Endothelial cell of umbilical vein (primary cell): ENCODE measurements at places on chromosomes 3 and 15. TPM values are rescaled to one million over a fixed set of nuclear protein-coding genes. Genes with fewer than 3 reads are reported as not detected.

The CP gene
- total RNA-seq: not detected in 2 replicates

The TYRO3 gene
- 14.5 and 18.8 TPM in 2 replicates for total RNA-seq

- no peaks in the 10 kb centered on the region for H3K4me1 ChIP-seq
- no peak overlapping the region for H3K27ac ChIP-seq
- DNase-seq: no peak
- no peaks in the 10 kb centered on the region for H3K36me3 ChIP-seq
- no peak overlapping the region for H3K4me3 ChIP-seq
- no peaks in the 10 kb centered on the region for H3K27me3 ChIP-seq
These were observed 1188.0 kb upstream of the ALCAM start for GRCh38 chr3:104178680-104179079.

DNA sequence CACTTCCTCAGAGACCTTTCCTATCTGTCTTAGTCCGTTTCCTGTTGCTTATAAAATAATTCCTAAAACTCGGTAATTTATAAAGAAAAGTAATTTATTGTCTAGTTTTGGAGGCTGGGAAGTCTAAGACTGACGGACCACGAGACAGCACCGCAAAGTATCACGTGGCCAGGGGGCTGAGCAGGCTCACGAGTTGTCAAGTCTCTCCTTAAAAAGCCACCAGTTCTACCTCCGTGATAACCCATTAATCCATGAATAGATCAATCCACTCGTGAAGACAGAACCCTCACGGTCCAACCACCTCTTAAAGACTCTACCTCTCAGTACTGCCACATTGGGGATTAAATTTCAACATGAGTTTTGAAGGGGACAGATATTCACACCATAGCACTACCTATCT, 821 bp downstream of the LINS1 start:
- no peaks in the 10 kb centered on the region for H3K27me3 ChIP-seq
- H3K4me3 ChIP-seq: peak overlapping the region; percentile 95
- DNase-seq: peak; percentile 57
- peaks cover 21% of the 10 kb centered on the region for H3K4me1 ChIP-seq

The GHSR gene
- not detected in 2 replicates for total RNA-seq

DNA sequence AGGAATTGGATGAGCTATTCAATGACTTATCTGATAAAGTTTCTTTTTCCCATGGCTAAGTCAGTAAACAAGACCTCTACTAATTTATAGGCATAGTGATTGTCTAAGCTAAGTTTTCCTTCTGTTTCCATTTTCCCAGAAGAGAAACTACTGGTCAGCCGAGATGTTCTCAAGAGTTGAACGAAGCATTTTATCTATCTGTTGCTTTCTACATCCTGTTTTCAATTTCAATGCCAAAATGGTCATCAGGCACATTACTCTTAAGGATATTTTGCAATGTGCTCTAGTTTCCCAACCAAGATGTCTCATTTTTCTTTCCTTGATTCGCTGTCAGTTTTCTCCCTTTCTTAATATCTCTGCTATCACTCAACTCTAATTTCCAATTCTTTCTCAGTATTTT, 228.7 kb downstream of the MBNL1 start:
- peak; percentile 31 for DNase-seq
- H3K36me3 ChIP-seq: no peaks in the 10 kb centered on the region
- no peaks in the 10 kb centered on the region for H3K27me3 ChIP-seq
- no peak overlapping the region for H3K27ac ChIP-seq
- H3K4me3 ChIP-seq: no peak overlapping the region
- H3K4me1 ChIP-seq: peaks cover 16% of the 10 kb centered on the region

DNA sequence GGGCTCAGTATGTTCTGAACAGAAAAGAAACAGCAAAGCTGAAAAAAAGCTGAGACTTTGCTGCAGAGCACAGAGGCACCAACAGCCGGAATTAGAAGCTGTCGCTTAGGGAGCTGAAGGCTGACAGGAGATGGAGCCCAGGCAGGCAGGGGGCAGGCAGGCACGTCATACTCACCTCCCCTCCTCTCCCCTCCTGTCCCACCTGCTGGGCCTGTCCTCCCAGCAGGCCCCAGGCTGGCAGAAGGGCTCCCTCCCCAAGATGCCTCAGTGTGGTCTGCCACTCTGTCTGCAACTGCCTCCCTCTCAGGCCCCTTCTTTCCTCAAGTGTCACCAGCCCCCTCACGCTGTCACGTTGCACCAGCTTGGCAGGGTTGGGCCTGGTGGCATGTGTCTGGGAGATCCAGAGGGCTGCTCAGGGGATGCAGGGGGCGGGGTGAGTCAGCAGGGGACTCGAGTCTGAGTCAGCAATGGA, 3.2 kb upstream of the ANKRD63 start:
- H3K27me3 ChIP-seq: peaks cover 32% of the 10 kb centered on the region
- H3K4me1 ChIP-seq: peaks cover 12% of the 10 kb centered on the region
- H3K36me3 ChIP-seq: no peaks in the 10 kb centered on the region

The MUSTN1 gene
- 0.62 and 2.2 TPM in 2 replicates for total RNA-seq

DNA sequence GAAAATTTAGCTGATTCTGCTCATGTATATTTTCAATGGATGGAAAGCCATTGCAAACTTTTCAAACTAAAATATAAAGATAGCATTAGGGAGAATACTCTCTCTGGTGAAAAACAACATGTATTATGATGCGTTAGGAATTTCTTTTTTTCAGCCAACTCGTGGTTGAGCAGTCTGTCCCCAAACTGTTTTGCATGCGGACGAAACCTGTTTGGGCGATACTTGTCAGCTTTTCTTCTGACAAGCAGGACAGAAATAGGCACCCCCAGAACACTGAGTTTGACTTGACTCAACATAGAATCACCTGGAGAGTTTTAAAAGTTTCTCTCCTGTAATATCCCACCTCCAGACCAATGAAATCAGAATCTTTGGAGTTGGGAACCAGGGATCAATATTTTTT, 417.5 kb upstream of the TPRG1 start:
- no peaks in the 10 kb centered on the region for H3K36me3 ChIP-seq
- no peak overlapping the region for H3K27ac ChIP-seq
- no peak for DNase-seq
- H3K4me1 ChIP-seq: no peaks in the 10 kb centered on the region
- no peak overlapping the region for H3K4me3 ChIP-seq

The CLK3 gene
- 69.2 and 75.5 TPM in 2 replicates for total RNA-seq

The ARL8B gene
- 58.0 and 58.2 TPM in 2 replicates for total RNA-seq

- H3K4me3 ChIP-seq: no peak overlapping the region
- H3K36me3 ChIP-seq: no peaks in the 10 kb centered on the region
- no peaks in the 10 kb centered on the region for H3K27me3 ChIP-seq
- no peak overlapping the region for H3K27ac ChIP-seq
These were observed 1349.3 kb downstream of the OTOL1 start for GRCh38 chr3:162845918-162846317.

- DNase-seq: no peak
- no peak overlapping the region for H3K4me3 ChIP-seq
- no peak overlapping the region for H3K27ac ChIP-seq
- H3K36me3 ChIP-seq: peaks cover 12% of the 10 kb centered on the region
- peaks cover 6% of the 10 kb centered on the region for H3K4me1 ChIP-seq
- H3K27me3 ChIP-seq: no peaks in the 10 kb centered on the region
These were observed 30.0 kb downstream of the ST6GAL1 start for GRCh38 chr3:186960347-186960746.

GRCh38 chr3:155131104-155131503, 51.0 kb downstream of the MME start:
- H3K27me3 ChIP-seq: no peaks in the 10 kb centered on the region
- DNase-seq: peak; percentile 21
- no peak overlapping the region for H3K27ac ChIP-seq
- H3K4me3 ChIP-seq: no peak overlapping the region

The KCNMB3 gene
- 1.7 and 2.3 TPM in 2 replicates for total RNA-seq

DNA sequence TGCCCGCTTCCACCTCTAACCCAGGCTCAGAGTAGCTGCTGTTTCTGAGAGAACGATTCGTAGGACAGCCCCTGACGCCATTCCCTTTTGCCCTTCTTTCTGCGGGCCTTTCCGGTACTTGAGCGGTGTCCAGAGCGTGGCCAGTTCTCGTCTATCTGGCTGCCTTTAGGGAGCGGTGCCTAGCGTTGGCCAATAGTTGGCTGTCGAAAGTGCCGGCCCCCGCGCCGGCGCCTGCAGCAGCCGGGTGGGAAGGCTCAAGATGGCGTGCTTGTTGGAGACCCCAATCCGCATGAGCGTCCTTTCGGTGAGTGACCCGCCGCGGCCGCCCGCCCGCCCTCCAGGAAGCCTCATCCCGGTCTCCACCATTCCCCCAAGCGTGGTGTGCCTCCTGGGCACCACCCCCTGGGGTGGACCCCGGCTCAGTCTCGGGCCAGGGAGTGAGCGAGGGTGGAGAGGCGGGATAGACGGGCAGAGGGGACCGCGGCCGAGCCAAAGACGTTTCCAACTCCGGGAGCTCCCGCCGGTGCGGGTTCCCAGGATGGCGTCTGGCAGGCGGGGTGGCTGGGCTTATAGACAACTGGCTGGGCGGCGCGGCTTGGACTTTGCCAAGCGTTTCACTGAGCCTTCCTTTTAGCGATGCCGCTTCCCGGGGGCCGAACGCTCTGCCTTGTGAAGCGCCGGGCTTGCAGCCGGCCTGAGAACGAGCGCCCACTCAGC, at the start of gene ARMC8:
Gene ARMC8 (plus strand): TSS at position 6 of the 717 bp plus-strand sequence. CDS start 254 bp downstream, at position 260.
- peaks cover 10% of the 10 kb centered on the region for H3K4me1 ChIP-seq
- H3K4me3 ChIP-seq: peak within 1 kb of the TSS; percentile 74
- peak within 1 kb of the TSS; percentile 93 for H3K27ac ChIP-seq
- H3K36me3 ChIP-seq: no peaks in the 10 kb centered on the region
- no peaks in the 10 kb centered on the region for H3K27me3 ChIP-seq

DNA sequence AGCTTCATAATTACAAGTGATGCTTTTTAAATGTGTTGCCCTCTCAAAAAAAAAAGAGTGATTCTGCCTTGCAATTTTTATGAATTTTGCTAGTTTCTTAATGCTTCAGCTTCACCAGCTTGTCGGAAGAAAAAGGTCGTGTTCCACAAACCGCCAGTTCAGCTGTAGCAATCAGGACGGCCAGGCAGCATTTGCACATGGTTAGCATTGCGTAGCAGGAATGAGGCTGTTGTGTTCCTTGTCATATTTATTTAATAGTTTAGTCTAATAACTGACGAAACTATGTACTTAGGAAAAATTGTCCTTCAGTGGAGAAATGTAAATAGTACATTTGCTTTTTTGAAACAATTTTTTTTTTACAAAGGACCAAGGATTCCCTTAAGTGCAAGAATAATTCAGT, 64.9 kb upstream of the SELENOK start:
- no peak for DNase-seq
- no peak overlapping the region for H3K4me3 ChIP-seq
- no peaks in the 10 kb centered on the region for H3K4me1 ChIP-seq
- no peak overlapping the region for H3K27ac ChIP-seq
- no peaks in the 10 kb centered on the region for H3K36me3 ChIP-seq
